ENCODE measurements at places on chromosomes 16 and 17.

DNA sequence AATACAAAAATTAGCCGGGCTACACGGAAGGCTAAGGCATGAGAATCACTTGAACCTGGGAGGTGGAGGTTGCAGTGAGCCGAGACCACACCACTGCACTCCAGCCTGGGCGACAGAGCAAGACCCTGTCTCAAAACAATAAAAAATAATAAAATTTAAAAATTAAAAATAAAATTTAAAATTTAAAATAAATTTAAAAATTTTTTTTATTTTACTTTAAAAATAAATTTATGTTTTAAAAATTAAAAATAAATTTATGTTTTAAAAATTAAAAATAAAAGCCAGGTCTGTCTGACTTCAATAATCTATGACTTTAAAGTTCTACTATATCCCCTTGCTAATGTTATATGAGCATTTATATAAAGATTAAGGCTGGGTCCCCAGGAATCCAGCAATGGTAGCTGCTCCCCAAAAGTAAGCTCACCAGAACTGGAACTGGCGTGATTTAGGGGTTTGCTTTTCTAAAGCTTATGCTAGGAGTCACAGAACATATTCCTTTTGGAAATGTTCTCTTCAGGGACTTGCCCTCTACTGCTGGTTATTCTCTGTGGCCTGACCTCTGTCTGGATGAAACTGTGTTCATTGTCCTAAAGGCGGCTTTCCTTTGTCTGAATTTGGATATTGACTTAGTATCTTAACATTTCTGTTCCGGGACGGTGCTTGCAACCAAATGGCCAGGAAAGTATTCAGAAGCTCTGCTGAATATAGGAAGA lies 140.2 kb upstream of the NOL11 start:
- DNase-seq = no peak

DNA sequence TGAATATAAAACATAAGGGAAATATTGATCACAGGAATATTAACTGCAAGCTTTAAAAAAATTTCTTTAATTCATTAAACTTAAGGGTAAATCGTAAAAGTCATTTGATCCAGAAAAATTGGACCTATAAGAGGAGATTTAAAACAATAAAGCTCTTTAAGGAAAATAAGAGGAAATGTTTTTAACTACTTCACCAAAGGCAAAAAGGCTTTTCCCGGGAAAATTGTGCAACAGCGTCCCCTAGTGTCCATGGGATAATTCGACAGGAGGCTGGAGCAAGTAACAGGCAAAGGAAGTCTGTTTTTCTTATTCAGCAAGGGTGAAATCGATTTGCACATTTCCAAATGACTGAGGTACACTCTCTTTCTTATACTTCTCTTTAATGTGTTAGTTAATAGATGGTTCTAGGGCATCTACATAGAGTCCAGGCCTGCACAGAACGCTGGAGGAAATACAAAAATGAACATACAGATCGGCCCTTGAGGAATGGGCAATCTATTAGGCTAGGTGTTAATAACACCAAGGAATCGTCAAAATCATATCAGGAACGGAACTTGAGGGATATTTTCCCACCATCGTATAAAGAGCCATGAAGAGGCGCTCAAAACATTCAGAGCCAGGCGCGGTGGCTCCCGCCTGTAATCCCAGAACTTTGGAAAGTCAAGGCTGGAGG lies 61.4 kb downstream of the ZNF18 start:
- no peak for DNase-seq

DNA sequence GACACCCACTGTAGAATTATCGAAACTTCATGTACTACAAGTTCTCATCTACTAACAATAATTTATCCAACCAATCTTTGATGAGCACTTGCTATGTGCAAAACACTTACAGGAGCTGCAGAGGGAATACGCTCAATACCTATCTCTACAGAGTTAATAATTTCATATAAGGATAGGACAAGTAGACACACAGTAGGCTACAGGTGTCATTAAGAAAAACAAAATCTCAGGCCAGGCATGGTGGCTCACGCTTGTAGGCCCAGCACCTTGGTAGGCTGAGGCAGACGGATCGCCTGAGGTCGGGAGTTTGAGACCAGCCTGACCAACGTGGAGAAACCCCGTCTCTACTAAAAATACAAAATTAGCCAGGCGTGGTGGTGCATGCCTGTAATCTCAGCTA lies 91.3 kb upstream of the PLEKHM1 start:
- DNase-seq = no peak

GRCh38 chr16:29232811-29233704 lies 173.5 kb downstream of the NPIPB11 start:
- no peak for DNase-seq

- DNase-seq = no peak
These were observed 2.0 kb downstream of the TBC1D10B start for GRCh38 chr16:30368122-30368791.

DNA sequence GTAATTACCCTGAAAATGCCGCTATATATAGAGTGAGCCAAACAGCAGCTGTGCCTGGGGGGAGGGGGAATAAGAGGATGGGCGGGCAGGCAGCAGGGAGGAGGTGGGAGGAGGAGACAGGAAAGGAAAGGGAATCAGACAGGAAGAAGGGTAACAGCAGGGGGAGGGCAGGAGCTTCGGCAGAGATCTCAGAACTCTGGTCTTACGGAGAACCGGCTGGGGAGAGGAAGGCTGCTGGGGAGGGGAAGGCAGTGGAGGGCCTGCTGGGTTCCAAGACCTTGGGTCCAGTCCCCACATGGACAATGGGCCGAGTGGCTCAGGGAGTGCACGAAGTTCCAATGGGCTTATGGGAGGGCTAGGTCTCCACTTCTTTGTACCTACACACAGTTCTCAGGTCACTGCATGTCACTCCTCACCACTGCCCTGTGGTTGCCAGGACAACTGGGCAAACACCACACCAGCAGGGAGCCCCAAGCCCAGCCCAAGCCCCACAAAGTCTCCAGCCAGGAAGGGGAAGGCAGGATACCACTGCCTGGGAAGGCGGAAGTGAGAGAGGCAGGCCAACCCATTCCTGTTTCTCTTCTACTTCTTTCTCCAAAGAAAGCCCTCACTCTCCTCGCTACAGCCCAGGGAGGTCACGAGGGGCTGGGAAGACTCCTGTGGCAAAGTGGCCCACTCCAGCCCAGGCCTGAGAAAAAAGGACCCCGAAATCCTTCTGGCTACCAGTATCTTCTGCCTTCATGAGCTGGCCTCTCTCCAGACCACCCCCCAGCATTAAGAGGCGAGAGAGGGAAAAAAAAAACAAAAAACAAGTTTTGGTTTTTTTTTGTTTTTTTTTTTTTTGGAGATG lies 25.3 kb downstream of the G6PC3 start:
- DNase-seq = no peak

Data from cerebellum (tissue), 4 donors.